Spinal cord (tissue), 10 donors: ENCODE measurements at places on chromosomes 16 and 17. TPM values are rescaled to one million over a fixed set of nuclear protein-coding genes. Genes with fewer than 3 reads are reported as not detected.
A peak's percentile ranks its signal among the peaks of the same experiment; 100 is the strongest.

- no peak for DNase-seq
These were observed 25.8 kb upstream of the C1QTNF8 start for GRCh38 chr16:1121601-1122397.

- DNase-seq = peak; percentile 91
These were observed 180.1 kb downstream of the SPECC1 start for GRCh38 chr17:20189302-20189701.

DNA sequence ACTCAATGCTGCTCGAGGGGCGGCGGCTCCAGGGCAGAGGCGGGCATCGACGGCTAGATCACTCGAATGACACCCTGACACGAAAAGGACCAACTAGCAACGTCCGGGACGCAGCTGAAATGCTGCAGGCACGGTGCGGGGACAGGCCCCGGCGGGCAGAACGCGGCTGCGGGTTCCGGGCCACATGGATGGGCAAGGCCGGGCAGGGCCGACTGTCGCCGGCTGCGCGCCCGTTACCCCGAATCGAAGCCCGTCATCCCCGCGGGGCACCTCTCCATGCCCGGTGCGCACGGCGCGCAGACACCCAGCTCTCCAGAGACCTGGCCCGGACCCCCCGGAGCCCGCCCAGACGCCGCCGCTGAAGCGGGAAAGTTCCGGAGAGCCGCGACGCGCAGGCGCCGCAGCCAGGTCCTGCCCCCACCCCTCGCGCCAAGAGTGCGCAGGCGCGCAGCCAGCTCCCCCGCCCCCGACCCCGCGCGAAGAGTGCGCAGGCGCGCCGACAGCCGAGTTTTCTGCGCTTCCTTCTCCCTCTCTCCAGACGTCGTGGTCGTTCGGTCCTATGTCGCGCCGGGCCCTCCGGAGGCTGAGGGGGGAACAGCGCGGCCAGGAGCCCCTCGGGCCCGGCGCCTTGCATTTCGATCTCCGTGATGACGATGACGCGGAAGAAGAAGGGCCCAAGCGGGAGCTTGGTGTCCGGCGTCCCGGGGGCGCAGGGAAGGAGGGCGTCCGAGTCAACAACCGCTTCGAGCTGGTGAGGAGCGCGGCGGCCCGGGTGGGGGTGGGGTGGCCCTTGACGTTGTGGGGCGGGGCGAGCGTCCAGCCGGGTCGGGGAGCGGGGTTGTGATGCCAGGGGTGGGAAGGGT, at the start of gene TCF25:
TCF25 (plus strand) TSS at position 484 of the 863 bp plus-strand sequence; CDS start at position 560, 76 bp downstream.
- peak; percentile 88 for DNase-seq

DNA sequence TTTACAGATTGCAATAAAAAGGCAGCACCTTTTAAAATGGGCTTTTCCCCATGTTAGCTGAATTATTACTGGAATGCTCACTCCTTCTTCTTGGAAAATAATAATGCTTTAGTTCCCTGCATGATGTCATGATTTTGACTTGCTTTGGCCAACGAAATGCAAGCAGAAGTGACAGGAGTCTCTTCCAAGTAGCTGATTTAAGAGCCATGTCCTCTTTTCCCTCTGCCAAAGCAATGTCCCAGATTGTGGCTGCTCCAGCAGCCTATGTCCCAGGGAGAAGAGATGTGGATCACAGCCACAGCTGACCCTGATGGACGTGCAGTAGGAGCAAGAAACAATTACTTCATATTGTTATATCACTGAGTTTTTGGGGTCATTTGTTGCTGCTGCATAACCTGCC, 246.6 kb downstream of the HAPSTR1 start:
- no peak for DNase-seq

GRCh38 chr17:78793968-78794367, 11.9 kb upstream of the CYTH1 start:
- no peak for DNase-seq

TMIGD1 gene
- not detected for total RNA-seq

MRM1 gene
- total RNA-seq = 2.7 TPM

DNA sequence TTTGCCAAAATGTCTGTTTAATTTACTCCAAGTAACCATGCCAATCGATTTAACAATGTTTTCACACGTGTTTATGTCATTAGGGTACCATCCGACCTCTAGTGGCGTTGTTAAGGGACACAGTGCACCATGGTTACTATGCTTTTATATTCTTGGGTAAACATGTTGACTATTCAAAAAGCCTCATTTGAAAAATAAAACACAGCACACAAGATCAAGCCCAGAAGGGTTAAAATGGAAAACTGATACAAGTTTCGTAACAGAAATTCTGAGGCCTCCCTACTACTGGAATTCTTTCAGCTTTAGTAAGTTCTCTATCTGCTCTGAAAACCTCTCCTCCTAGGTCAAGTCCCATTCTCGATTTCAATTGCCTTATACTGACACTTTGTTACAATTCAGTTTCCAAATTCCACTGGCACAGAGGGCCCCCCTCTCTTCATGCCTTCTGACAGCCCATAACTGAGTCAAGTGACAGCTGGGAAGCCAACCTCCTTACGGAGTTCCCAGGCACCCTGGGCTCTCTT, 2.1 kb downstream of the CFAP20 start:
- DNase-seq = peak; percentile 72

GRCh38 chr16:12871784-12872183, 29.6 kb upstream of the SHISA9 start:
- DNase-seq = no peak

GRCh38 chr17:74210191-74211140, 2.9 kb upstream of the TTYH2 start:
- DNase-seq = no peak

DNA sequence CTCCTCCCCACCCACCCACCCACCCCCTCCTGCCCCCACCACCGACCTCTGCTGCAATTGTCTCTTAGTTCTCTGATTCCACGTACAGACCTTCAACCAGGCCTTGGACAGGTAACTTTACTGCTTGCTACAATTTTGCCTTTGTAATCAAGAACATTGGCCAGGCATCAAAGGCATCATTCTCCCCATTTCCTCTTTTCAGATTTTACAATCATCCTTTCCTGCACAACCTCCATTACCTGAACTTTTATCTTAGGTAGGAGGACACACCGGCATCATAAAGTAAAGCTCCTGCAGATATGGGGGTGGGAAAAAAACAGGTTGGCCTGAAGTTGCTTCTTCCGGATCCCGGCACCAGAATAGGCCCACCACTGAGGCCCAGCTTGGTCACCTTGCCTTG, 25.7 kb upstream of the SUPT4H1 start:
- no peak for DNase-seq

GRCh38 chr16:69013991-69014390, 91.5 kb upstream of the HAS3 start:
- no peak for DNase-seq

DNA sequence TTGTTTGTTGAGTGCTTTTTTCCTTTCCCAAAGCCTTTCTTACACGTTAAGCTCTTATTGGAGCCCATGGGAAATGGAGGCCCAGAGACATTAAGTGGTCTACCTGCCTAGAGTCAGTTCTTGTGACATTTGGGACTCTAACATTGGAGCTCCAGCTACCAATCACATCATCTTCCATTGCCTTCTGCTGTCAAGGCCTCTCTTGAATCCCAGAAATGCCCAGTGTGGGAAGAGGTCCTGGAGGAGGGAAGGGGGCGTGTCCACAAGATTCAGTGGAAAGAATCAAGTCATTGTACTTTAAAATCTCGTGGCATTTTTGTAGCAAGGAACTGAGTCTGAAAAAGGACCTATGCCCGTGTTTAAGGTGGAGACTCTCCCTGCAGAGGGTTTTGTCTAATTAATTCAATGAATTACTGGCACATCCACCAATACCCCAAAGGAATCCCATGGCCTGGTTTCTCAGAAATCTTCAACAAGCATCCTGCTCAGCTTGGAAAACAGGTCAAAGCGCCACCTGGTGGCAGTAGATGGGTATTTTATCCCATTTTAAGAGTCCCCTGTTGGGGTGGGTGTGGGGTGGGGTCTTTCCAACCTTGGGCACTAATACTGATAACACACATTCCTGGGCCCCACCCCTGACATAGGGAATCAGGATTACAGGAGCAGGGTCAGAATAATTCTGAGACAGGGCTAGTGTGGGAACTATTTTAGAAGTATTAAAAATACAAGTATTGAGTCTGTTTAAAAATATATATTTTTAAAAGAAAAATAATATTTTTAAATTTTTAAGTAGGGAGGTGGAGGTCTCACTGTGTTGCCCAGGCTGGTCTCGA, 24.6 kb downstream of the GPT2 start:
- DNase-seq = peak; percentile 91

DNA sequence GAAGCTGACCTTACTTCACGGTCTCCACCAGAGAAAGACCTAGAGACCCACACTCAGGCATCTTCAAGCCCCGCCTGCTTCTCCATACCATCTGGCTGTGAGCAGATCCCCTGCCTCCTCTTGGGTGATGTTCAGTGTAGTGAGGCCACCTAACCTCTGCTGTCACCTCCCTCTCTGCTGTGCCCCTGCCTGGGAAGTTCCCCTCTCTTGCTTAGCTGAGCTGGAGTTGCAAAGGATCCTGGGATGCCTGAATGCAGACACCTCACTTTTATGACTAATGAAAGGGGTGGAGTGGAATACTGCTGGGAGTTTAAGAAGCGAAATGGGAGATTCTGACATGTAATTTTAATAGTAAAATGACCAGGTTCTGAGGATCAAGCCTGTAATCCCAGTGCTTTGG, 5.8 kb downstream of the IRX3 start:
- no peak for DNase-seq

- no peak for DNase-seq
These were observed 4.5 kb downstream of the WIPI1 start for GRCh38 chr17:68452724-68453290.

GRCh38 chr16:57475711-57476339, 10.5 kb downstream of the DOK4 start:
- no peak for DNase-seq
